Stimulated activated CD4-positive, alpha-beta T cell treated with anti-CD3 and anti-CD28 coated beads, Interleukin-12 subunit alpha, Interleukin-12 subunit beta, amount 100 ng/mL, for 24 hours (primary cell): ENCODE measurements at places on chromosomes 4 and X.

DNA sequence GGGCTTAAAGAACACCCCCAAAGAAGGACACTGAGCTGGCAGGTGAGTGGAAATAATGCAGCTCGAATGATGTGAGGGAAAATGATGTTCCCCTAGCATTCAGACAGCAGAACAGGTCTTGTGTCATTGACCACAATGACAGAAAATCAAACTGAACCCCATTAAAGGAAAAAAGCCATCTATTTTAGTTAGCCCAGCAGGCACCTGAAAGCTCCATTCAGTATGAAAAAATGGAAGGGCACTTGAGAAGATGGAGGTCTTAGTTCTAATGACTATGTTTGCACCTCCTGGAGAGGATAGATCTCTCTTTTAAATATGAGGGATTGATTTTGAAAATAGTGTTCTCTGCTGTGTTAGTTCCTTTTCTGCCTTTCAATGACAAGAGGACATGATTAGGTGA is 323.1 kb downstream of the NKX6-1 start:
- no peak for DNase-seq

DNA sequence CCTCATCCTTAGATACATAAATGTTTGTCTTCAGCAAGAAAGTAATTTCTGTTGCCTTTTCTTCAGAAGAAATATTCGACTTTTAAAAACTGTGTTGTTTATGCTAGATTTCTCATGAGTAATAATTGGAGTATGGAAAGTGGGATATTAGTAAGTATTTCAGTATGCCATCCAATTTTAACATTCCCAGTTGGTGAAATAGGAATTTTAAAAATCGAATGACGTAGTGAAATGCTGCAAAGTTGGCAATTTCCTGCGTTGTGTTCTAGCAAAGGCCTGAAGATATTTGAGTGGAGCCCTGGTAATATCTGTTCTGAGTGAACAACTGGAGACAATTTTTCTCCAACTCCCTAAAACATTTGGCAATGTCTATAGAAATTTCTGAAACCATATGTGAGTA is 190.1 kb downstream of the ZNF330 start:
- DNase-seq = no peak

DNA sequence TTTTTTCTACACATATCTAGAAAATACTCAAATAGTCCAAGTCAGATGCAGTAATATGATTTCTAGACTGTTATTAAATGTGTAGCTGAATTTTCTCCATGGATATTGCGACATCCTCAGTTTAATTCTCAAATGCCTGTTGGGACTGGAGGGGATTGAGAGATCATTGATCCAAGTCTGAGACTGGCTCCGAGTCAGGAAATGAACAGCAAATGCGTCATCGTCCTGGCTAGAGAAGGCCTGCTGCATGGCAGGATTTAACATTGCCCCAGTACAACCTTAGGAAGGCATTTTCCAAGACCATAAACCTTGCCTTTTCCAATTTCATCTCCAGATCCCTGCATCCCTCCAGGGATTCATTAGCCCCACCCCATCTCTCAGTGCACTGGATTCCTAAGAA is 56.6 kb upstream of the SLC6A14 start:
- DNase-seq = no peak

GRCh38 chr4:153785910-153786721 is 2.8 kb downstream of the SFRP2 start:
- no peak for DNase-seq

- DNase-seq = no peak
Observed at GRCh38 chr4:117893207-117893606, 141.1 kb upstream of the NDST3 start.

DNA sequence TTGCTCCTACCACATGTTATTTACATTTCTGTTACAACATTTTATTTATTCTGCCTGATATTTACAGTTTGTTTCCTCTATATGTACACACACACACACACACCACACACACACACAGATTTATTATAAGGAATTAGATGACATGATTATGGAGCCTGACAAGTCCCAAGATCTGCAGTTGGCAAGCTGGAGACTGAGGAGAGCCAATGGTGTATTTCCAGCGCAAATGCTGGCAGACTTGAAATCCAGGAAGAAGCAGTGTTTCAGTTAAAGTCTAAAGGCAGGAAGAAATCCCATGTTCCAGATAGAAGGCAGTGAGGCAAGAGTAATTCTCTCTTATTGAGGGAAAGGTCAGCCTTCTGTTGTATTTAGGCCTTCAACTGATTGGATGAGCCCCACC is 1.8 kb upstream of the KLHL4 start:
- no peak for DNase-seq

- DNase-seq = no peak
Observed at GRCh38 chr4:31647786-31648185, 927.6 kb downstream of the PCDH7 start.
